ENCODE measurements at places on chromosomes 16 and 17.

GRCh38 chr17:17180741-17181525 lies 25.2 kb downstream of the PLD6 start:
- no peak for DNase-seq

- no peak for DNase-seq
These were observed 16.8 kb upstream of the TRPV2 start for GRCh38 chr17:16398270-16399267.

DNA sequence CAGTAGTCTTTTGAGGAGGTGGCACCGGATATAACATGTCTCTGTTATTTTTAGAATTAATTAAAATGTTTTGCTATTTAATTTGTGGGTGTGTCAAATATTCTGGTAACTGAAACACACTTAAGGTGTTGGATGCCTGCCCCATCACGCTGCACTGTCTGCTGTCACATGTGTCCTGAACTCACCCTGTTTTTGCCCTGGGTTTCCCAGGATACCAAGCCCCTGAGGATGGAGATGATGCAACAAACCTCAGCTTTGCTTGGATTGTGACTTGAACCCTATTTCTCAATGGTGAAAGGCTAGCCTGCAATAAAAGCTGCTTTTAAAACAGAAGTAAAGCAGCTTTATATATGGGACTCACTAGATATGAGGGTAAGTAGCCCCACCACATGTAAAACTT lies 11.5 kb upstream of the DUSP14 start:
- no peak for DNase-seq

- peak; percentile 36 for DNase-seq
These were observed 19.2 kb downstream of the ZNF423 start for GRCh38 chr16:49836668-49837067.
